ENCODE measurements at places on chromosomes 5 and 9.

DNA sequence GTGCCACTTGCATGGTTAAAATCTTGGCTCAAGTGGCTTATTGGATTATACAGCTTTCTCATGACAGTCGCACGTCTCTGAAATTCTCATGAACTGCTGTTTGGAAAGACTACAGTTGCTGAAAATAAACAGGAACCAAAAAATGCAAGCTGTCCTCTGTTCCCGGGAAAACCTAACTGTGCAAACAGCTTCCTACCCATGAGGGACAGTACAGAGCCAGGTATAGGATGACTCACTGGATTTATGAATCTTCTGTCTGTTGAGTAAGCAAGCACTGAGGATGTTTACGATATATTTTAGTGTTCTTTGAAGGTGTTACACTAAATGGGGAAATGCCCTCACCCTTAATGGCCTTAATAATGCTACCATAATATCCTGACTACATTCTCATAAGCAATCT is 380.3 kb upstream of the TNC start:
- DNase-seq: no peak

DNA sequence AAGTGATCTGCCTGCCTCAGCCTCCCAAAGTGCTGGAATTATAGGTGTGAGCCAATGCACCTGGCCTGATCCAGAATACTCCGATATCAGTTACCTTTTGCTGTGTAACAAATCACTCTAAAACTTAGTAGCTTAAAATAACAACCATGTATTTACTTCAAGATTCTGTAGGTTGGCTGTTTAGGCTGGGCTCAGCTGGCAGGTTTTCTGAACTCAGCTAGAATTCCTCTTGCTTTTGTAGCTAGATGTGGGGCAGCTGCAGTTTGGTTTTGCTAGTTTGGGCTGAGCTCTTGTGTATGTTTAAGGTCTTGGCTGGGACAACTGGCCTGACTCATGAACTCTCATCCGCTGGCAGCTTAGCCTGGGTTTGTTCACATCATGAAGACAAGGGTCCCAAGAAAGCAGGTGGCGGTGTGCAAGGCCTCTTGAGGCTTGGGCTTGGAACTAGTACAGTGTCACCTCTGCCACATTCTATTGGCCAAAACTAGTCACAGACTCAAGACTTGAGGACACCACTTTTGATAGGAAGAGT is 138.3 kb upstream of the SHB start:
- no peak for DNase-seq

GRCh38 chr9:134205672-134206310 is 41.4 kb upstream of the RNU6ATAC start:
- no peak for DNase-seq

DNA sequence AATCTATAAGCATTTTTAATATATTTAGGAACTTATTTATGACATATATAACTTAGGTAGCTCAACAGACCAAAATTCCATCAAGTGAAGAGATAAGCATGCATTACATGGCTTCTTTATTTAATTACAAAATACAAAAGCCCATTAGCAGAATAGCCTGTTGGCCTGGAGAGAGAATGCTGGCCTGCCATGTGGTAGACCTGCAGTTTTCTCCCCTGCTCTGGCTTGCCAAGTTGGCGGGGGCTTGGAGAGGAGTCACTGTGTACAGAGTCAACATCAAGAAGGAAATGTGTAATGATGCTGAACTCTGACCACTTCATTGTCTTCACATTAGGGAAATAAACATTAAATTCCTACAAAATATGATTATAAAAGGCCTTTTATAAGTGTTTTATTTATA is 69.8 kb upstream of the CNTLN start:
- peak; percentile 16 for DNase-seq

DNA sequence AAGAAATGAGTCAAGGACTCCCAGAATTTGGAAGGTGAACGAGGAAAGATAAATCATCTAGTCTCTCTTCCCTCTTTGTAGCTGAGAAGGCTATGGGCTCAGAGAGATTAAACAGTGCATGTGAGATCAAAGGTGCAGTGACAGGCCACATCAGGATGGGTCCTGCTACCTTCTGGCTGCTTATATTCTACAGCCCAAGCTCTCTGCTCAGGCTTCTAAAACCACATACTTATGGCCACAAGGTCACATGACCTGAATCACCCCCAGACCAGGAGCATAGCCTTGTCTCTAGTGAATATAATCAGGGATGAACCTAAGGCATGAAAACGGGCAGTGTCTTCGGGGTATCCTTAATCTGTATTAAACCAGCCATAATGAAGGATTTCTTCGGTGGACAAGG is 158.9 kb downstream of the SEMA5A start:
- DNase-seq: no peak

GRCh38 chr5:68612972-68613371 is 397.4 kb downstream of the PIK3R1 start:
- no peak for DNase-seq

DNA sequence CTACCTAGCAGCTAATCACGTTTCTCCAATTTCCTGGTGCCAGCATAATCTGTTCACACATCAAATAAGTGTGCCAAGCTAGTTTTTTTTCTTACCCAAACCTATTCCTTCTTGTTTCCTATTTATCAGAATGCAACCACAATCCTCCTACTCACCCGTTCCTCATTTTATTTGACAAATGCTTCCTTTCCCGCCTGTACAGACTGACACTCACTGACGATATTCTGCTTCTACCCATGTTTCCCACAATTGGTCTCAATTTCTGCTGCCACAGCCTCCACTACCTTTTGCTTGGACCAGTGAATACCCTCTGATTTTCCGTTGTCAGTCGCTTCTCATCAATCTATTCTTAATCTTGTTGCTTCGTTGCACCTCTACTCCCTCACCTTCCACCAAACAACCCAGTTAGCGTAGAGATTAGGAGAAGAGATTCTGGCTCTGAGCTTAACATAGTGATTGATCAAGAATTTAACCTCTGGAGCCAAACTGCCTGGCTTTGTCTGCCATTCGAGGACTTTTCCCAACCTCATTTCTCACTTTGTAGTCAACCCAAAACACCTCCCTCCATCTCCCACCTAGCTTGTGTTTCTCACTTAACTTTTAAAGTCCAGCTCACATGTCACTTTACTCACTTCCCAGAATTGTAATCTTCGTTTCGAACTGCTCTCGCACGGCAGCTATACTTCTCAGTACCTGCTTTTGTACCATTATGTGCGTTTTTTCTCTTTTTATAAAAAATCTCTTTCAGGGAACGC is 729 bp upstream of the TMEM38B start:
- DNase-seq: peak; percentile 1

GRCh38 chr5:138983984-138984383 is 108.8 kb upstream of the LRRTM2 start:
- DNase-seq: no peak

DNA sequence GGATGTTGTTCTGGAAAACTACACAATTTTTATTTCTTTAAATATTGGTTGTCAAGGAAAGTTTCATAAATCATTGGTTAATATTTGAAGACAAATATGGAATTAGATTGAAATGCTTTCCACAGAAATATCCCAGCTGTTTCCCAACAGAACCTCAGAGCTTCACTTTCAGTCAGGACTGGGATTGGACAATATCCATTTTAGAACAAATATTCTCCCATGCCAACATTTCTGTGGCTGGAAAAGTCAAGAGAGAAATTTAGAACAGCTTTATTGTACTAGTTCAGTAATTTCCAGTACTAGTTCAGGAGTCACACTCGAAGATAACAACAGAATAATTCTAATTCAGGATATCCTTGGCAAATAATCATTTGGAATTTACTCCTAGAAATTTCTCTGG is 116.1 kb upstream of the TUT7 start:
- no peak for DNase-seq

DNA sequence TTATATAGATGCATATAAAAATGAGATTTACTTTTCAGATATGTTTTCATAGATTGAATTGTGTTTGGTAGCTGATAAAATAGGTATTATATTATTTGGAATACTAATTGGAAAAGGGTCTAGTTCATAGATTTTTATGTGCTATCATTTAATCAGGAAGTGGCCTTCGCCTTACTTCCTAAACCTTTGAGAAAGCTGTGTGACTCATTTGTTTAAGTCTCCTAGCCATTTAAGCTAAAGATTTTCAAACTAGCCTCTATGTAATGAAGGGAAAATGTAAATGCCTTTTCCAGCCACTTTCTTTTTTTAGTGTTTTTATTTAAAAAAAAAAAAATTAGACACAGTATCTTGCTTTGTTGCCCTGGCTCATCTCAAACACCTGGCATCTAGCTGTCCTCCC is 97.5 kb downstream of the DMXL1 start:
- DNase-seq: peak; percentile 53

DNA sequence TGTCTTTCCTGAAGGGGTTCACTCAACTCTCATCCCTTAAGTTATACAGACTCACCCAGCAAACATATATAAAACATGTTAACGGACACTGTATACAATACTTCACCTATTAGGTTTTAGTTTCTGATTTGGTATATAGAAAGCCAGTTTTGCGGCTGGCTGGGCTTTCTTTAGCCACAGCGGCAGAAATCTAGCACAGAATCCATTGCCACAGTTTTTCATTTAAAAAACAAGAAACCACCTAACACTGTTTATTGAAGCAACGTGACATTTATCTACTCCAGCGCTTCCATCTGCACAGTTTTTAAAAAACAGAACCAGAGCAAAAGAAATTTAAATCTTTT is 67.3 kb downstream of the SNX30 start:
- no peak for DNase-seq

- peak; percentile 63 for DNase-seq
These were observed 50.5 kb upstream of the FCN1 start for GRCh38 chr9:134968011-134968822.

- no peak for DNase-seq
These were observed 17.2 kb downstream of the STARD4 start for GRCh38 chr5:111495159-111495558.

Data from iris pigment epithelial cell (primary cell).